Stimulated activated CD4-positive, alpha-beta T cell treated with anti-CD3 and anti-CD28 coated beads, Interleukin-1b, Interleukin-23, amount 100 ng/mL, for 48 hours (primary cell): ENCODE measurements at places on chromosomes 7 and 10.
A peak's percentile ranks its signal among the peaks of the same experiment; 100 is the strongest.

DNA sequence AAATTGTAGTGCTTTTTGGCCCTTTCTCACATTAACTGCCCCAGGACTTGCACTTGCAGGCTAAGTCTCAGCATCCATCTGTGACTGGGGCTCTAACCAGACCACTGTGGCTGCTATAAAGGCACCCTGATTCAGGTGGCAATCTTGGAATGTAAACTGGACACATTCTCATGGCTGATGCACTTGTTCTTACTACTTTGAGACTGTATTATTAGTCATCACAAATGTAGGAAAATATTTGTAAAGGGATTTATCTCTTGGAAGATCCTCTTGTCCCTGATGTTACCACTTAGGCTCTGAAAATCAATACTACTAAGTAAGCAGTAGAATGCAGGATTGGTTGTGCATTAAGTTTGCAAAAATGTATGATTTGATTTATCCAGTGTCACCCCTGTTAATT is 25.0 kb downstream of the PDE1C start:
- DNase-seq = no peak

- no peak for DNase-seq
Measured at GRCh38 chr10:25059990-25060389, 43.6 kb downstream of the THNSL1 start.

- no peak for DNase-seq
Measured at GRCh38 chr7:75892634-75893272, 13.9 kb downstream of the RHBDD2 start.

DNA sequence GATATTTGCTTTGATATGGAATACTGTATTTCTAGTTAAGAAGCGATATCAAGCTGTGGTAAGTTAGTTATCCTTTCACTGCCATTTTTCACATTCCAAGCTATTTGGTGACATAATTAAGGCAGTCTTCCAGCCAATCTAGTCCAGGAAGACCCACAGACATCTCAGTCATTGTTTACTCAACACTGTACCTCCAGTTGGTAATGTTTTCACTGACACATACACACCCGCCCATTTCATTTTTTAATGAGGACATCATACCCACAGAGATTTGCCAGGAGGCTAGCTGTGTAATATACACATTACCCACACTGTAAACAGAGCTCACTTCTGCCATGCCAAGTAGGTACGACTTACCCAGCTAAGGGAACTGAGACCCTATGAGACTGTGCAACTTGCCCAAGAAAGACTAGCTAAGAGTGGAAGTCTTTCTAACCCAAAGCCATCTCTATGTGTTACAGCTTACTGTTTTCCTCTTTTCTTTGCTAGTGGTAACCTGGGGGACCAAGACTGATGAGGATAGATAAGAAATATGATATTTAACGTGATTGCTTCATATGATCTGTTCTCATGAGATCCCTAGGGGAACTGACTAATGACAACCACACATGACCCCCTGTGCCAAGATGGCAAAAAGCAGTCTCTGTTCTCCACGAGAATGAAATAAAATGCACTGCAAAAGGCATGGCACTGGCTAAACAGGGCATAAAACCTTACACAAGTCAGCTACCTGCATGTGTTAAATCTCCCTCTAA is 179.0 kb downstream of the DGKI start:
- DNase-seq = no peak

DNA sequence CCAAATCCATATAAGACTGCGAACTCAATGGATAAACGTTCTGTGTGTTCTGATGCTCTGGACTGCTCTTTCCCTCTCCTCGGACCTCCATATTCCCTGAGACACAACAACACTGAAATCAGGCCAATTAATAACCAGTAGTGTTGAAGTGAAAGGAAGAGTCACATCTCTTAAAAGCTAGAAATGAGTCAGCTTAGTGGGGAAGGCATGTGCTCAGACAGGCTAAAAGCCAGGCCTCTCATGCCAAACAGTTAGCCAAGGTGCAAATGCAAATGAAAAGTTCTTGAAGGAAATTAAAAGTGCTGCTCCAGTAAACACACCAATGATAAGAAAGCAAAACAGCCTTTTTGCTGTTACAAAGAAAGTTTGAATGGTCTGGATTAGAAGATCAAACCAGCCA is 29.3 kb downstream of the TNS3 start:
- no peak for DNase-seq

DNA sequence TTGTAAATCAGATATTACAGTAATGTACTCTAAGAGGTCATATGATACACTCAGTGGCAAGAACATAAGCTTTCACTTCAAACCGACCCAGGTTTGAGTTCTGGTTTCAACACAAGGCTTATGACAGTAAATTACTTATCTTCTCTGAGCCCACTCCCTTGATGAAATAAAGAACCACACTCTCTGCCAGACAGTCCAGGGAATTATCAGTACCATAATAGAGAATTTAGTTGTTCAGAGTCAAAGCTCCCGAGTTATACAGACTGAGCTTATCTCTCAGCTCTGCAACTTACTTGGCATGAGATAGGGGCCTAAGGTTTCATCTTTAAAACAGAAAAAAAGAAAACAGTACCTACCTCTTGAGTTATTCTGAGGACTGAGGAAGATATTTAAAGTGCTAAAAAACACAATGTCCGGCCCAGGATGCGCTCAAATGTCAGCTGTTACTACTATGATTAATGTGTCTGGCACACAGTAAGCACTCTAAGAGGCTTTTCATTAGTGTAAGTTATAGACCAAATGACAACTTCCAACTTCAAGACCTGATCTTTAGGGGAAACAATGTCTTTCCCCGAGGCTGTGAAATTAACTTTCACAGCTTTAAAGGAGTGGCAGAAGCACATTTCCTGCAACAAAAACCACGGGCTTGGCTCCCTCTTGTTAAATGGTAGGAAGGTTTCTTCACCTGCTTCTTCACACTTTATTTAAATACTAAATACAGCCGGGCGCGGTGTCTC is 38.1 kb downstream of the UBE2H start:
- DNase-seq = no peak

GRCh38 chr7:101378751-101379174 is 16.1 kb downstream of the COL26A1 start:
- no peak for DNase-seq

GRCh38 chr10:108388706-108389105 is 1224.2 kb upstream of the SORCS1 start:
- no peak for DNase-seq

DNA sequence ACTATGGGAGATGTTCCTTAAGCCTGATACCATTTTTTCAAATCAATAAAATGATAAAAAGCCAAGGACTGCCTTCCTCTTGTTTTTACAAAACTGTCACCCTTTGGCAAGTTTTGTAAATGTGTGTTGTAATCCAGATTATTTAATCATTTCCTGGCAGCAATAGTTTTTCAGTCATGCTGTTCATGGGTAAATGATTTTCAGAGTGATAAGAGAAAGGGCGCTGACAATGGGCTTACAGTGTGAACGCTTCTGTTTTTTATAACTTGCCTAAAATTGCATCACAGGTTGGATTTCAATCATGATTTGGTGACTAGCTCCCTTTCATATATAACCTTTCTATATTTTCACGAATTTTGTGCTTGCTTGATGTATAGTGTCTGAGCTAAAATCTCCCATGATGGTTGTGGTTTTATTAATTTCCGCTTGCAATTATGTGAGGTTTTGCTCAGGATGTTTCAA is 19.0 kb upstream of the DMBT1 start:
- no peak for DNase-seq

- peak; percentile 3 for DNase-seq
Measured at GRCh38 chr10:68900427-68901104, 549 bp upstream of the DDX50 start.

DNA sequence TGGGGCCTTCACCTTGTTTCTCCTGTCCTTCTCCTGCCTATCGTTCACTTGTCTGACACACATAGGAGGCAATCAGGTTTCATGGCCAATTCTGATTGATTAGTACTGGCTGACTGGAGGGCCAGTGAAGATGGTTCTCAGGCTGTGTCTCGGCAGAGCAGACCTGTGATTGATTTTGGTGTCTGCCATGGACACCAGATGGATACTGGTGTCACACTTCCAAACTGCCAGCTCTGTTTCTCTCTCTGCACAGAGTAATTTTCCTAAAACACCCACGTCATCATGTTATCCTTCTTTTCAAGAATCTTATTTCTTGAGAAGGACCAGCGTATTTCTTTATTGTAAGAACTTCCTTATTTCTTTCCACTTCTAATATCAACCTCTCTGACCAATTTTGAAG is 117.1 kb downstream of the ICA1 start:
- no peak for DNase-seq
